ENCODE measurements at places on chromosomes 4 and X. TPM values are rescaled to one million over a fixed set of nuclear protein-coding genes. Genes with fewer than 3 reads are reported as not detected.

The S100G gene
- not detected for polyA plus RNA-seq

The WDR13 gene
- polyA plus RNA-seq = 134 TPM

DNA sequence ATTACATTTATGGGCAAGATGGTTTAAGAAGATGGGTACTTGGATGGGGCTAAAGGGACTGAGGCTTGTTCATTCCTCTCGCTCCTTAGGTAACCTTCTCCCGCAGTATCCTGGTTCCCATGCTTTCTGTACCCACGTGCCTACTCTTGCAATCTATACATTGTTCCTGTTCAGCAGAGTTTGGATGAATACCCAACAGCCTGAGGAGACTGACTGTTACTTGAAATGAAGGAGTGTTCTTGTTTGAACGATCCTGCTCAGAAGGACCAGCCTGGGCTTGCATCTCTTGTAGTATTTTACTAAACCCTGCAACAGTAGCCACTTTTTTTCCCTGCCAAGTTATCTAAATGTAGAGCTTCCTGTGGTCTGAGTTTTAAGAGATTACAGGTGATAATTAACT lies 33.7 kb upstream of the ADH6 start:
- DNase-seq = no peak

DNA sequence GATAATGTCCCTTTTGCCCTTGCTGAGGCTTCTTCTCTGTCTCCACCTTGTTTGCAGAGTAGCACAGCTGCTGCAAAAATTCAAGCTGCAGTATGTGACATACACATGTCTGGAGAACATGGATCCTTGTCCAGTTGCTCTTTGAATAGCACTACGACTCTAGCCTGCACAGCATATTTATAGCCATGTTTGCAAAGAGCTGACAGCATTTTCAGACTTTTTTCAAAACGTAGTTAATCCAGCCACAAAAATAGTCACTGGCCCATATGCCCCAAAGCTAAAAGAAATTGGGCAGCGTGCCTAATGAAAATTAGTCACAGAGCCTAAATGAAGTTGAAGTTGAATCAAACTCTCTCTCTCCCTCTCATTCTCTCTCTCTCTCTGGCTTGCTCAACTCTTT lies 17.5 kb downstream of the SLC16A2 start:
- DNase-seq = no peak

DNA sequence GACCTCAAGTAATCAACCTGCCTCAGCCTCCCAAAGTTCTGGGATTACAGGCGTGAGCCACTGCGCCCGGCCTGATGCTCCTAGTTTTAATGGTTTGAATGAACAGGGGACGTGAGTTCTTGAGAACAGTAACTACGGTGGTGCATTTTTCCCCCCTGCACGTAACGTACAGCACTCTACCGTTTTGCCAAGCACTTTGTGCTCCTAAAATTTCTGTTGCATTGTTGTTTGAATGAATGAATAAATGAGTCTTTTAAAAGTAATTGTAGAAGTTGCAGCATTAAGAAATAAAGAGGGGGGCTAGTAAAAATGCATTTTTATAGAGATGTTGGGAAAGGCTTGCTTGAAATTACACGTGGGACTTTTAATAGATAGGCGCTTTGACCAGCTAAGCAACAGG lies at the start of gene RPA4:
TSS of gene RPA4 (plus strand) at position 301 of the 400 bp plus-strand sequence. CDS start 403 bp downstream, outside the sequence.
- no peak for DNase-seq

DNA sequence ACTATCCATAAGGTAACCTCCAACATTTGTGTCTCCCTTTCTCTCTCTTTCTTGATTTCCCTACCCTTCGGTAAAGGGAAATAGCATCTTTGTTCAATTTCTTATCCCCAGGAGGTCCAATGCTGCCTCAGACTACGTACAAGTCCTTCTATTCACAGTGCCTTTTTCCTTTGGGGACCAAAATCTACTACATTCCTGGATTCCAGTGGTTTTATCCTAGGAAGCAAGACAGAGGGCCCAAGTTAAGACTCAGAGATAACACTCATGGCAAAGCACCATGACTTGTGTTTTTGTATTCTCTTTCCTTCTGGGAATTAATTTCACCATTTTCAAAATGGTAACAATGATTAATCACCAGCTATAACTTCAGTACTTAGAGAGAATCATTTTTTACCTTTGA lies 10.6 kb downstream of the G3BP2 start:
- no peak for DNase-seq

DNA sequence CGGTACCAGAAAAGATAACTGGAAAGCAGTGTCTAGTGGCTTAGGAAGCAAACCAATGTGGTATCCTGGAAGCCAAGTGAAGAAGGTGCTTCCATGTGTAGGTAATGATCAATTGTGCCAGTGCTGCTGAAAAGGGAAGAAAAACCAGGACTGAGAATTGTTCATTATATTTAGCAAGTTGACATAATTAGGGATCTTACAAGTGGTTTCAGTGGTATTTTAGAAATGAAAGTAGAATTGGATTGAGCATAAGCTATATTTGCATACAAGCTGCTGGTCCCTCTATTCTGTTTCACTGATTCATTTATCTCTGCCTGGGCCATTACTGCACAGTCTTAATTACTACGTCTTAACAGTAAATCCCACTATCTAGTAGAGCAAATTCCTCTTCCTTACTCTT lies 32.3 kb downstream of the PRDM8 start:
- no peak for DNase-seq

DNA sequence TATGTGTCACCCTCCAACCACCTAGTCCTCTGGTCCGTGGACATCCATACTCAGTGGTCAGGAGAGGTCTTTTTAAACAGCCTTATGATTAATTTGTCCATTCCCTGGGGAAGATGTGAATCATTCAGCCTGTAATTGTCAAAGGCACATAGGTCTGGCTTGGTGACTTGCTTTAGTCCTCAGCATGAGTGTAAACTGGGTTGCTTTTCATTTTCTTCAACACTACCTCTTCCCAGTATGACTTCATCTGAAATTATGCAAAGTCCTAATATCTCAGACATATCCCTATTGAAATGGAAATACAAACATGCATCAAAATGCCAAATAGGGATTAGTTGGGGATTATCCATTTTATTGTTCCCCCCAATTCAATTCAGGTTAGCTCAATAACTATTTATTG lies 208.3 kb upstream of the AMOT start:
- no peak for DNase-seq

DNA sequence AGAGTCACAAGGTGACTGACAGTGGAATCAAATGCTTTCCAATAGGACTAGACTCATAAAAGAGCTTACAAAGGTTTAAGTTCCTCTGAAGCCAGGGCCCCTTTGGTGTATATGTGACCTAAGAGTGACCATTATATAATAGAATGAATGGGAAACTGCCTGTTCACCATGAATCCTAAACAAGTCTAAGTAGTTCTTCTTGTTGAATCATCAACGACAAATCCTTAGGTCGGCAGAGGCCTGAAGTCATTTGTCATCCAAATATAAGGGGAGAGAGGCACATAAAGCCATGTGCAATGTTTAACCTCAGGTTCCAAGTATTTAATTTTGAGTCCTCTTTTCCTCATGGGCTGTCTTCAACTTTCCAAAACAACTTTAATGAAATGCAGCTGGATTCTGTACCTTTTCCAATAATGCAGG lies 122.4 kb downstream of the RASL11B start:
- DNase-seq = no peak

- no peak for DNase-seq
Observed at GRCh38 chr4:109908731-109909130, 4.0 kb upstream of the EGF start.

The SMIM31 gene
- polyA plus RNA-seq = 0.09 TPM

DNA sequence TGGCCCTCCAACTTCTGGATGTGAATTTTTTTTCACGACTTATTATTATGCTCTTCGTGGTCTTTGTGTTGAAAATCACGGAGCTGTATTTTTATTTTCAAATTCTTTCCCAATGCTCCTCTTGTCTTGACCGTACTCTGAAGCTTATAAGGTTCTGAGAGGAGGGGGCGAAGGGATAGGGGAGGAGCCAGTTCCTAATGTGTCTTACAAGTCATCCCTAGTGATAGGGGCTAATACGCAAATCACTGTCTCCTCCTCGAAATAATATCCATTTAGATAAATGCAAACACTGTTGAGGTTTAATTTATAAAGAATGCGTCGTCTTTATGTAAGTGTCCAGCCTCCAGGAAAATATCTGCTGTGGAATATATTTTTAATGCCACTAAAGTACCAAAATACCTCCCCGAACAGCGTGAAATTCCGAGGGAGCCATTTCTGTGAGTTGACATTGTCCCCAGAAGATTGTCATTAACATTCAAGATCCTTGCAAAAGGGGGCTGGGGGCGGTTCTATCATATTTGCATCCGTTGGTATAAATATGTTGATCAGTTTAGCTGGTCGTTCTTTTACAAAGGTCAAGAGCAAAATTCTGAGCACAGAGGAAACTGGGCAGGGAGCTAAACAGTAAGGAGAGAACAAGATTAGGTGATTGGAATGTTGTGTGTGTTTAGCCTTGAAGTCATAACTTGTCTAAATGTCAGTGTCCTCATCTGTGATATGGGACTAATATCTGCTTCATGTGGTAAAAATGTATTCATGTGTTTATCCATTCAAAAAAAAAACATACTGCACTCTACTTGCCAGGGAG lies 3.7 kb upstream of the FAT1 start:
- DNase-seq = no peak

DNA sequence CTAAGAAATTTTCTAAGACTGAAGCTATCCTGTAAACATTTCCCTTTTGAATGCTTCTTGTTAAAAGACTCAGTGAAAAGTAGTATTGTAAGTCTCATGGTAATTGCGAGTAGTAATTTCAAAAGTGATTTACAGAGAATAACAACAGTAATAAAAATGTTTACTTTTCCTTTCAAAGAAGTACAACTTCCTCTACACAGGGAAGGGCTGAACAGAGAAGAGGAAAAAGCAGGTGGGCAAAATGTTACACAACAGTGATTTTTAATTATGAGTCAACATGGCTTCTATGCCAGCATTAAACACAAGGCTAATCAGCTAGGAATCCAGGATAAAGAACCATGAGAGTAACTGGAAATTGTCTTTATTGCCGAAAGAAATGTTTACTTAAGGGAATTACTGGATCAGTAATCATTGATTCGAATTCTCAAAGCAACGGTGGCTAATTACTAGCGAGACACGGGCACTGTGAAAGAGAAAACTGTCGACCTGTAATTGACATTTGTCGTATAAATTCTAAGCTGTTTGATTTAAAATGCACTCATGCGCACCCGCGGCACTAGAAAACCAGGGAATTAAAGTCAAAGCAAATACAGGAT lies 15.4 kb downstream of the UTP3 start:
- peak; percentile 48 for DNase-seq

The STPG2 gene
- 0.03 TPM for polyA plus RNA-seq

All from urinary bladder (tissue), 4 donors.